ENCODE measurements at places on chromosomes 1 and 21.
A peak's percentile ranks its signal among the peaks of the same experiment; 100 is the strongest.

GRCh38 chr21:45072738-45073300 is 1.6 kb upstream of the ADARB1 start:
- DNase-seq = no peak

GRCh38 chr1:109978761-109979488 is 5.6 kb upstream of the AHCYL1 start:
- no peak for DNase-seq

- no peak for DNase-seq
These were observed 93.2 kb downstream of the CTH start for GRCh38 chr1:70504176-70504820.

DNA sequence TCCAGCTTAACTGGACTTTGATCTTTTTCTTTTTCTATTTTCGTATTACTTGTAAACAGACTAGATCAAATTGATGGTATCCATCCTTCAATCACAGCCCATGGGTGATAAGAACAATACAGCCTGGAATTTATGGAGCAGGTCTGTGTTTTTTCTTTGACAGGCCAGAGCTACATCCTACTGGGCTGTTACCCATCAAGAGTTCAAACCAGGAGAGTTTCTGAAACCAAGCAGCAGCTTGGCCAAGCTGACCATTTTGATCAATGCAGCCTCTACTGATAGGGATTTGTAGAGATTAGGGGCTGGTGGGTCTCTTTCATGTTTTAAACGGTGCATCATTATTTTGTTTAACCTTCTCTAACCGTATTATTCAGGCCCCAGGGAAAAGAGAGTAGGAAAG is 24.3 kb upstream of the CCDC190 start:
- DNase-seq = no peak

- no peak for DNase-seq
These were observed 58.1 kb downstream of the SCCPDH start for GRCh38 chr1:246782120-246782900.

GRCh38 chr1:38783640-38784229 is 75.8 kb downstream of the RRAGC start:
- no peak for DNase-seq

DNA sequence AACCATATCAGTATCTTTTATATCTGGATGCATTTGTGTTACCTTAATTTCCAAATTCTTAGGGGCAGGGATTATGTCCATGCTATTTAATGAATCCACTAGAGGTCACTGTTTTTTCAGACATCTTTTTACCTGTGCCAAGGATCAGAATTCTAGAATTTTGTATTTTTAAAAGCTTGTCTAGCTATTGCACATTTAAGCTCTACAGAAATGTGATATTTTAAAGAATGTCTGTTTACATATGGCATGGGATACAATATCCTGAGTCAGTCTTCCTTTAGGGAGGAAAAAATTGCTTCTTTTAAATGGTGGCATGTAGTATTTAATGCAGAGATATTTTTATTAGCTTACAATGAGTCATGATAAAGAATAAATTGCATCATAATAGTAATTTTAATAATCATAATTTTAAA is 11.3 kb downstream of the RPAP2 start:
- DNase-seq = peak; percentile 36

DNA sequence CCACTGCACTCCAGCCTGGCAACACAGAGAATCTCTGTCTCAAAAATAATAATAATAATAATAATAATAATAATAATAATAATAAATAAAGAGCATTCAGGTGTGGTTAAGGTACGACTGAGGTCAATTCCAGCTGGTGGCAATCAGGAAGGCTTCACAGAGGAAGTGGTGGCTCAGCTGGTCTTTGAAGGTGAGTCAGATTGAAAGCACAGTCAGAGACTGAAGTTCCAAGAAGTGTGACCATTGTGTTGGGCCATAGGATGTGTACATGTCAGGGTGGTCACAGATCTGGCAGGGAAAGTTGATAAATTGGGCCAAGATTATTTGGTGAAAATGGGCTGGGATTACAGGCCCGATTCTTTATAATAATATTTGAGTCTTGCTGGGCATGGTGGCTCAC is 31.0 kb upstream of the MED18 start:
- no peak for DNase-seq

- no peak for DNase-seq
These were observed 15.1 kb downstream of the KHDRBS1 start for GRCh38 chr1:32028746-32029145.

GRCh38 chr1:150176593-150176992 is 26.9 kb downstream of the PLEKHO1 start:
- no peak for DNase-seq

GRCh38 chr1:176559878-176560277 is 96.9 kb downstream of the PAPPA2 start:
- no peak for DNase-seq

DNA sequence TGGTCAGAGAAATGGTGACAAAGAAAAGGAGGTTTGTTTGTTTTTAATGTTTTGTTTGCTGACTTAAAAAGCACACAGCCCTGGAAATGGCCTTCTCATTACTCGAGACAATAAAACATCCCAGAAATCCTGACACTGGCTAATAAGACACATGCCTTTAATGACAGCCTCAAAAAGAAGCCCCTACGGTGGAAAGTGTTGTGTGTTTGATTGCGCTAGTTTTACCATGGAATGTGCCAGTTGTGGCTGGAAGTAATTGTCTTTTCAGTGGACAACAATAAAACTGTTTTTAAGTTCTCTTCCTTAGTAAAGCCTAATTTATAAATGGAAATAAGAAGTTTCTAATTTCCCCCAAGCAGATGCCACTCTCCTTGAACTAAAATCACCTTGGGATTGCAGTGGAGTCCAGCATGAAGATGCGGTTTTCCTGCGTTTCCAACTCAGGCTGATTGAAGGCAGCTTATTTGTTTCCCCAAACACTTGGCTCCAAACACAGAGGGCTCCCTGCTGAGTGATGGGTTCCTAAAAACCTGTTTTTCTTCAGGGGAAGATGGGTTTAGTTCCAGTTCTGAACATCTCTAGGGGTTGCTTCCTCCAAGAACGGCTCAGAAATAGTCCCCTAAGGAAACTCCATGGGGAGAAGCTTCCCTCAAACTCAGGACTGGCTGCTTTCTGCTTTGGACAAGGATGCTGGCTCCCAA is 54.3 kb downstream of the CD247 start:
- no peak for DNase-seq

- DNase-seq = no peak
These were observed 23.0 kb downstream of the IRF2BP2 start for GRCh38 chr1:234586892-234587485.

DNA sequence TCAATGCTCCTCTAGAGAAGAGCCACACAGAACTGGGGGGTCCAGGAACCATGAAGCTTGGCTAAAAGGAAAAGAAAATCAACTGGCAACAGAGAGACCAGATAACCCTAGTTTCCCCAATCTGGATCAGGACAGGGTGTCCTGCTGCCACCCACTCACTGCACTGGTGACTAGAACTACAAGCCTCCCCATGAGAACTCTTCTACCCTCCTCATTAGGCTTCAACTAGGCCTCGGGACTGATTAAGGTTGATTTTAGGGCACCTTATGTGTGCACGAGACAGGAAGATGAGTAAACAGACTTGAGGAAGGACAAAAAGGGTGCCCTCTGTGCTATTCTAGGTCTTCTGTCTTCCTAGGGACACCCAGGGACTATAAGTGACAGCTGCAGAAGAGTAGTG is 2.3 kb upstream of the SF3B4 start:
- no peak for DNase-seq
